LoVo (cell line): ENCODE measurements at places on chromosomes 4 and X.
A peak's percentile ranks its signal among the peaks of the same experiment; 100 is the strongest.

- DNase-seq = no peak
Measured at GRCh38 chr4:180688480-180688879, 1554.7 kb upstream of the TENM3 start.

DNA sequence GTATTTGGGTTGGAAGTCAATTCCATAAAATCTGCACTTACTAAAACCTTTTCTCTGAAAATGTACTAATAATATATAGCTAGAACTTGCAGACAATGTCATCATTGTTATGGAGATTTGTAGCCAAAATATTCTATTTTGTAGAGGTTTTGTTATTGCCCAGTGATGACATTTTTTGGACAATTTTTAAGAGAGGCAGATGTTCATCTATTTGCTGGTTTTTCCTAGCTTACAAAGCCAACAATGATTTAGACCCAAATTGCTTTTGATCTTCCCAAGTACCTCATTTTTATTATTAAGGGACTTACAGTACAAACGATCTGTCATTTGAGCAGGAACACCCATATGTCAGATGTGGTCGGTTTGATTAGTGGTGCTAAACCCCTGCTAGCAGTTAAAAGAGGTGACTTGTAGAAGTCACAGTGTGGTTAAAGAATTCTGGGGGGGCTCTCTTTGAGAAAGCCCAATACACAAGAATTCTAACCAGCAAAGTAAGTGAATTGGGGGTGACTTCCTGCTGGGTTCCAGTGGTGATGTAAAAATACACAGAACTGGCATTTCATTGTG lies 136.2 kb downstream of the KIT start:
- no peak for DNase-seq

DNA sequence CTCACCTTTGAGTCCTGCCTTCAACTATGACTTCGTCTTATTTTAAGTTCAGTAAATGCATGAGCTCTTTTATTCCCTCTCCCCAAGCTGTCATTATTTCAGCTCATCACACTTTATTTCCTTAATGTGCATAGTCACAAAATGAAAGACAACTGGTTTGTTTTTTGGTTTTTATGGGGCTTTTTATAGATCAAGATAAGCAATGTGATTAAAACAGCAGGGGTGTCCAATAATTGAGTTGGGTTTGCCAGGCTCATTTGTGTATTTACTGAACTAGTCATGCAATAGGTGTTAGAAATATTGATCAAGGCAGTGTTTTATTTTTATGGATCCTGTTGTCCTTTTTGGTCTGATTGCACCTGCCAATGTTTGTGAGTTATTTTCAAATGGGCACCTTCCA lies 102.2 kb downstream of the FRMPD4 start:
- DNase-seq = peak; percentile 3

DNA sequence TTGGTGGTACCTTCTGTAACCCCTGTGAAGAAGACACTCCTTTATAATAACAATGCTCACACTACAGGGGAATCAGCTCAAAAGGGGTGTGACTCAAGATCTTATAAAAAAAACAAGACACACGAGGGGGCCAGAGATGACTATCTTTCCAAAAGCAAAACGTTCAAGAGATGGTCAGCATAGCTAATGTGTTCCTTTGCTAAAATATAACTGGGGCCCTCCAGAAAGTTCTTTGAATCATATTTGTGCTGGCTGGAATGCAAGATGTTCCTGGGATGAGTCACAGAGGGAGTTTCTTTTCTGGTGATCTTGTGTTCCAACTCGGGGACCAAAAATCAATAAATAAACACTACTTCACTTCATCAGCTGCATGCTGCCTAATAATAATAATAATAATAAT lies 46.5 kb downstream of the RAI2 start:
- DNase-seq = no peak

DNA sequence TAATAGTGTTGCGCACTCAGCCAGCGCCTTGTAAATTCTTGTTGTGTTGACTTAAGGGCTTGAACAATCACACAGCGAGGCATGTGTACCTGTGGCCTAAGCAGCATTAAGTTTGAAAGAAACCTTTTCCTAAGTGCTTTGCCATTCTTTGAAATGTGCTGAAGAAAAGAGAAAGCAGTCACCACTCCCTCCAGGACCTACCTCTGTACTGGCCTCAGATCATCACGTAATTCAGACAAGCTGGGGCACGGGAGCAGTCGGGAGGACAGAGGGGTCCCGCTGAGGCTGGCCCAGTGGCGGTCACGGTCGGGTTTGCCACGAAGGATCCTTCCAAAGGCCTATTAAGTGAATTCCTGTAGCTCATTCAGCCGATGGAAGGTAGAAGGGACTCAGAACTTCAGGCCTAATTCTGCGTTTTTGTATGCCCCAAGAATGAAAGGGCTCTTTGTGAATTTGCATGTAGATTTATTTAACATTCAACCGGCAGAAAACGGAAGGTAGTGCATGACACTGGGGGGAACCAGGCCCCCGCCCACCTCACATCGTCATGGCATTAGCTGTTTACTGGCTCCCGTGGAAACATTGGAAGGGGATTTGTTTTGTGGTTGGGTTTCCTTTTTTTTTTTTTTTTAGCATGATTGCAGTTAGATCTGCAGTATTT lies 106.3 kb downstream of the TRAPPC11 start:
- DNase-seq = no peak

- DNase-seq = peak; percentile 7
Measured at GRCh38 chrX:9562851-9563250, 98.0 kb downstream of the TBL1X start.

- no peak for DNase-seq
Measured at GRCh38 chrX:150889131-150889530, 9.3 kb downstream of the CD99L2 start.

- no peak for DNase-seq
Measured at GRCh38 chr4:76673362-76673761, 224.6 kb downstream of the SOWAHB start.

- no peak for DNase-seq
Measured at GRCh38 chr4:76023389-76023788, at the start of gene CXCL10. TSS of gene CXCL10 (minus strand) at chr4:76023497. CDS start at chr4:76023431, 66 bp downstream.

- DNase-seq = no peak
Measured at GRCh38 chr4:126431049-126431448, 1116.3 kb downstream of the FAT4 start.

- no peak for DNase-seq
Measured at GRCh38 chr4:102598762-102599374, 97.7 kb downstream of the NFKB1 start.

DNA sequence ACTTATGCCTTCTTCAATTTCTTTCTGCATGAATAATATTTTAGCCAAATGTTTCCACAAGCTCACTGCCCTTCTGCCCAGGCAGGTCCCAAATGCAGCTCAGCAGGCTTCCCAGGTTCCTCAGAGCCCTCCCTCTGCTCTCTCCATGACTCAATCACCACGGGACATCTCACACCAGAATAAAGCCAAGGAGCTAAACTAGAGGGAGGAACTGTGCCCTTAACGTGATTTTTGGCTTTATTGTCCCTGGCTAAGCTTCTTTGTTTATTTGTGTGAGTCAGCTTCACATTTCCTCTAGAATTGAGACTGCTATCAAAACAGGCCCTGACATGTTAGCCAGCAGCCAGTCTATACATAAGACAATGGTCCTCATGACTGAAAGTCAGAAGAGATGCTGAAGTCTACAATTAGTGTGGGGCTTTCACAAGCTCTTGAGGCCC lies 186.4 kb upstream of the GALNT7 start:
- DNase-seq = peak; percentile 88

GRCh38 chr4:48799157-48799556 lies 19.1 kb upstream of the FRYL start:
- DNase-seq = no peak

DNA sequence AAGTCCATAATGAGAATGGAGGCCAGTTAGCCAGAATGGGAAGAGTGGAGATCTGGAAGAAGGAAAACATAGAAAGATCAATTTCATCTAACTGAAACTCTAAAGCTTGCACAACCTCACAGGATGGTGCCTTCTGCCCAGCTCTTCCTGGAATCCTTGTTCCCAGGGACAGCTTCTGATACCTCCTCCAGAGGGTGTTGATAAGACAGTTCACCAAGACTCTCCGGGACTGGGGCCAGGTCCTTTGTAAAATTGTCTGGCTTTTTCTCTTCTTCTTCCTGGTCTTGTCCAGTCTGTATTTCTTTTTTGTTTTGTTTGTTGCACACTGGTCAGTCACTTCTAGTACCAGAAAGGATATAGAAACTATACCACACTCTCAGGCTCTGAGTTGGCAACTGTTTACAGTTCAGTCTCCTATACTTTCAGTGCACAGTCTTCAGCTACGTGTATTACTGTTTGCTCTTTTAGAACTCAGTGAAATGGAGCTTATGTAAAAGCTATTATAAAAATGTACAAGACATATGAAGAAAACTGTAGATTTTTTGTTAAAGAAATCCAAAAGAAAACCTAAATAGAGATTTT lies 142.8 kb upstream of the RPL34 start:
- DNase-seq = no peak

- DNase-seq = peak; percentile 35
Measured at GRCh38 chrX:152895724-152896420, 2.0 kb upstream of the ZNF185 start.

DNA sequence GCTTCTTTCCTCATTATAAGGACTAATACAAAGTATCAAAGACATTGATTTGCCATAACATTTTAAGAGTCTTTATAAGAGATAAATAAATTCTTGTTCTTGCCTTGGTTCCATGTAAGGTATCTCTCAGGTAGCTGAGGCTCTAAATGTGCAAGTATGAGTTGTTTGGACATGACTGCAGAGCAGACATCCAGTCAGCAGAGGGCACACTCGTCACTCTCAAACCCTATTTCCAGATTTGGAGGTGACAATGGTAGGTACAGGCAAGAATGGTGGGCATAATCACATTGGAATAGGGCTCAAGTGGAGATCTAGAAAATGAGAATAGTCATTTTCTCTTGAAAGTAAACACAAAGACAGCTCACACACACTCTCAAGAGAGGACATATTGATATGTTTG lies 133.3 kb upstream of the ZIC3 start:
- peak; percentile 1 for DNase-seq

DNA sequence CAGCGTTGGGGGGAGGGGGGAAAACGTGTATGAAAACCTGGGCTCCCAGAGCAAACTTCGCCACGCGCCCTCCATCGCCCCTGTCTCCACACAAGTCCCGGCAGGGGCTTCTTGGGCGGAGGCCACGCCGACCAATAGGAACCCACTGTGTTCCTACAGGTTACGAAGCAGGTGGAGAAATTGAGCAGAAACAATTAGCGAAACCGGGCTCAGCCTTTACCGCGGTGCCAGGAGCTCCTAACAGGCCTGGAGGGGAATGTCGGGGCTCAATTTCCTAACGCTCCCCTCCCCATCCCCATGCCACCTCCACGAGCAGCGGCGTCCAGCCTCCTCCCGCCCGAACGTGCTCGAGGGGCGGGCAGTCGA lies 589 bp upstream of the KIT start:
- DNase-seq = no peak

DNA sequence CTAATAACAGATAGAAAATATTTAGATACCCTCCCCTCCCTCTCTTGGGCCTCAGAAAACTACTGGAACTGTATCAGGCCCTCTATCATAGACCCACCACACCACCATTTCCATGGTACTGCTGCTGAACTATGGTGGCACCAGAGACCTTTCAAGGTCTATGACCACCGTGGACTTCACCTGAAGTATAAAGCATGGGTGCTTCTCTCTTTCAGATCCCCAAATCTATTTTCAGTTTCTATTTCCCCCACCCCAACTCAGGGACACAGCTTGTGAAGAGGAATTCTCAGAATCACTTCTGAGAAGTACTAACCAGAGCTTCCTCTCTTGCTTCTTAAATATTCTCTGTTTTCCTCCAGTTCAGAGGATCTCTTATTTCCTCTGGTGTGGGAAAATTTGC lies 840.8 kb upstream of the HTR2C start:
- DNase-seq = no peak

GRCh38 chrX:574251-574650 lies 56.3 kb upstream of the SHOX start:
- DNase-seq = no peak

DNA sequence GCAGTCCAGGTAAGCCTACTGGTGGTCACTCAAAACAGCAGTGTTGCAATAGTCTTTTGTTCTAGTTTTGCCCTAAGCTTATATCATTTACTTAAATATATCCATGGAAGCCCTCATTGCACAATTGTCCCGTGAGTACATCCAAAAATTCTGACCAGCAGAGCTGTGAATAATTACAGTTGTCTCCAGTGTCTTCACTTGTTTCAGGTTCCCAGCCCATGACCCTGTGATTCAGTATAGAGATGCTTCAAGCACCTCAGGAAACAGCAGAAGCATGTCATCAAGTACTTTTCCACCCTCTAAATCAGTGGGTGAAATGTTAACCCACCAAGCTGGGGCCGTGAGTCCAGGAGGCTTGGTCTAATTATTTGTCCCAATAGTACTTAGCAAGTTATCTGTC lies 214.9 kb upstream of the RPS6KA3 start:
- no peak for DNase-seq

- no peak for DNase-seq
Measured at GRCh38 chr4:110484767-110485166, 8.8 kb downstream of the ENPEP start.

DNA sequence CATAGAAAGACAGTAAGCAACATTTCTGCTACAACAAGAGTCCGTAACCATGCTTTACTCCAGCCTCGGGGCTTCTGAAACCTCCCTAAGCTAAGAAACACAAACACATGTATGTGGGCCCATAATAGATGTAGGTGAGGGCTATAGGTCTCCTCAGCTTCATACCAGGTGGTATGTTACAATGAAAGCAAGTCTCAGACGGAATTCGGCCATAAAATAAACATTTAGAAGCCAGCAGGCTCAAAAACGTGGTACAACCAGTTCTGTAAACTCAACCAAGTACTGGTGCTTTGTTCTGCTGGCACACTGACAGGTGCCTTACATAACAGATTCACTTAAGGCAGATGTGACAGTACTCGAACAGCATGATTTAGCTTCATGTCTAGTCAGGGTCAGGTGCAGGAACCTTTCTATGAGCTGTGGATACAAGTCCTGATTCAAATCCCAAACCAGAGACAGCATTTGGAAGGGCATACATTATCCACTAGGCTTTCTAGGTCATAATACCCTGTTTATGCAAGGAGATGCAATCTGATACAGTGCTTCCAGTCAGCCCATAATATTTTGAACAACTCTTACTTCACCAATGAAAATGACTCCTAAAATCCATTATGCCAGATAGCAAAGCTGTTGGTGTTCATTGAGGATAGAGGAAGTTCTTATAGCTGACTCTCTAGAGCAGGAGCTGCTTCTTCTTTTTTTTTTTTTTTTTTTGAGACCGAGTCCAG lies 113.8 kb upstream of the ENPP6 start:
- no peak for DNase-seq

- no peak for DNase-seq
Measured at GRCh38 chr4:72397314-72397713, 171.7 kb downstream of the ADAMTS3 start.

DNA sequence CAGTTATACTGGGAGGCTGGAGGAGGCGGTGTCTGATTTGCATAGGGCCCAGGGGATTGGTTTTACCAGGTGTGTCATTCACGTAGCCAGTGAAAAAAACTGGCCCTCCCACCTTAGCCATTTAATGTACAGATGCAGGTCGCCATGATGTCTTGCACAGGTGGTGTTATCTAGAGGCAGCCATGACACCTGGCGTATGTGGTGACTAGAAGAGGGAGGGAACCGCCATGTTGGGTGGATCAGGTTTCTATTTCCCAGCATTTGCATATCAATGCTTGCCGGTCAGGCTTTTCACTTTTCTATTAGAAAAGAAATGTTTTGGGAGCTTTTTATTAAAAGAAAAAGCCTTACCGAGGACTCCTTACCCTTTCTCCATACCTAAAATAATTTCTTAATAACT lies 523.4 kb downstream of the ADGRL3 start:
- no peak for DNase-seq

- DNase-seq = no peak
Measured at GRCh38 chr4:103885152-103885551, 165.4 kb upstream of the TACR3 start.

GRCh38 chr4:112952313-112952700 lies 97.1 kb upstream of the ANK2 start:
- no peak for DNase-seq
